Amygdala (tissue), 56 donors: ENCODE measurements at places on chromosomes 11 and 22.
A peak's percentile ranks its signal among the peaks of the same experiment; 100 is the strongest.

- DNase-seq: no peak
Observed at GRCh38 chr11:134642206-134642605, 230.2 kb upstream of the B3GAT1 start.

GRCh38 chr22:45212992-45213751 is 27.5 kb downstream of the KIAA0930 start:
- DNase-seq: peak; percentile 32

DNA sequence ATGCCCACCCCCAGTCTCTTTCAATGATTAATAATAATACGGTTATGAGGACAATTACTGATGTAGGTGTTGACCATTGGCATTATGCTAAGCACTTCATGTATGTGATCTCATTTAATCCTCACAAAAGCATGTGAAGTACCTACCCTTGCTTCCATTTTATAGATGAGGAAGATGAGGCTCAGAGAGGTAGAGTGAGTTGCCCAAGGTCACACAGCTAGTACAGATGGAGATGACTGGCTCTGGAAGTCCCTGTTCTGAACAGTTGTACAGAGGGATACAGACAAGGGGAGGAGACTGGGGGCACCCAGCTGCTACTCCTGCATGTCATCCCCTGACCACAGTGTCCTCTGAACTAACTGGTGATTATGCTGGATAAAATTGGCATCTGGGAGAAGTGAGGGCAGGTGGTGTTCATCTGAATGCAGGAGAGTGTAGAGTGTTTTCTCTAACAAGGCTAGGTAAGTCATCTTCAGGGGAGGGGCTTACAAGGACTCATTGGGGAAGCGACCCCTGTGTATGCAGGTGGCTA is 43.2 kb downstream of the KIAA1671 start:
- no peak for DNase-seq

GRCh38 chr22:18042685-18043084 is 18.3 kb upstream of the MICAL3 start:
- no peak for DNase-seq

GRCh38 chr11:2571598-2572281 is 126.9 kb downstream of the KCNQ1 start:
- DNase-seq: no peak

DNA sequence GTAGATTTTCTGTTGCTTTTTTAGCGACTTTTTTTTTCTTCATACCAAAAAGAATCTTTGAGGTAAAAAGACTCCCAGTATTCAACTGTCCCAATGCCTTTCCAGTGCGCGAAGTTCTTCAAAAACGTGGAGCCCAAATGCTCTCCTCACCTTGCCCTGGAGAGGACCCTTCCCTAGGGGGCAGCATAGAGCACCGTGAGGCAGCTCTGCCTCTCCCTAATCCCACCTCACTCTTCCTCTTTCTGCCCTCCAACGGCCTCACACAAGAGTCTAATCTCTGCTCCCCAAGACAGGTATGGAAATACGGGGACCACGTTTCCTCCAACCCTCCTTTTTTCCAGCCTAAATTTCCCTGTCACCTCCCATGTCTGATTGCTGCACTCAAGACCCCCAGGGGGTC is 117.5 kb upstream of the ALX4 start:
- no peak for DNase-seq

DNA sequence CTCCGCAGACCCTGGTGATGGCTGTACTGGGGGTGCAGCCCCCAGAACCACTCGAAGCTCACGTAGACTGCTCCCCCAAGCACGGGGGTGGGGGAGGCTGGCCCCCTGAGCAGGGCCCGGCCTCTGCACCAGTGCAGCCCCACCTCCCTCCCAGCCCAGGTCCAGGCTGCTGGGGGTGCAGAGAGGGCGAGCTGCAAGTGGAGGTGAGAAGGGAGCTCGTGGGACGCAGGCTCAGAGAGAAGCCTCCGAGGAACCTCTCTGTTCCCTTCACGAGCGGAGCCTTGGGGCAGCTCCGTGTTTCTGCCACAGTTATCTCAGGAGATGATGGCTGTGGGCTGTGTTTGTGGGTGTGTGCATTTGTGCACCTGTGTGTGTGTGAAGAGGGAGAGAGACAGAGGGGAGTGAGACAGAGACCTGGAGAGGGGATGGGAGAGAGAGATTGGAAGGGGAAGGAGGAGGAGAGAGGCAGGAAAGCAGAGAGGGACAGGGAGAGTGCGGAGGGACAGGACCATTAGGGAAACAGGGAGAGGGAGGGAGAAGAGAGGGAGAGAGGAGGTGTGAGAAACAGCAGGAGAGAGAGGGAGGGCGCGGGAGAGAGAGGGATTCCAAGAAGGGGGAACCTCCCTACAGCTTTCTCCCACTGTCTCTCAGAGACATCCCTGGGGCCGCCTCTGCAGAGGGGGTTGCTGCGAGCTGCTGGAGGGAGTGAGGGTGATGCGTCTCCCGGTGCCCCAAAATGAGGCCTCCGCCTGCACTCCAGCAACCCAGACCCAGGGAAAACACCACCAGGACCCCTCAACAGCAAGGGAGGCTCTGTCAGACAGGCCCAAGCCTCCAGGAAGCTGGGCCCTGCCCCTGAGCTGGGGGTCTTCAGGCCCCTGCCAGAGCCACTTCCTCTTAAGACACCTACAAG is 1488.6 kb downstream of the BRD1 start:
- no peak for DNase-seq

GRCh38 chr11:11579012-11579988 is 42.5 kb downstream of the GALNT18 start:
- no peak for DNase-seq

DNA sequence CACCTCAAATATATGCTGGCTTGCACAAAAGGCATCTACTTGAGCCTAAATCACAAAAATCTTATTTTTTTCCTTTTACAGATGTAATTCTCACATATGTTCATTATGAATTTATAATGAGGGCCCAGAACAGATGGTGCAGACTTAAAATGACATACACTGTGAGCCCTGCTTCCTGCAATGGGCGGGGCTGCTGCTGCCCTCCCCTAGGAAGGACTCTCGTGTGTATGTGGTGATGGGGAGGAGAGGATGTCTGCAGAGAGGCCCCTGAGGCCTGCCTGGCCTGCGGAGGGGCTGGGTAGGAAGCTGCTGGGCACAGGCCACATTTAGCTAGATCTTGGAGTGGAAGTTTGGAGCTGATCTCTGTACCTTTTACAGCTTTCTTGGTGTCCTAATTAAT is 233.4 kb upstream of the KIRREL3 start:
- DNase-seq: no peak

GRCh38 chr11:8192896-8193209 is 24.0 kb upstream of the RIC3 start:
- no peak for DNase-seq

GRCh38 chr11:96390488-96390792 is 627 bp downstream of the JRKL start:
- DNase-seq: no peak

GRCh38 chr11:118353084-118353710 is 6.2 kb upstream of the UBE4A start:
- DNase-seq: no peak

- DNase-seq: no peak
Observed at GRCh38 chr11:75233754-75234172, 6.8 kb upstream of the TPBGL start.

DNA sequence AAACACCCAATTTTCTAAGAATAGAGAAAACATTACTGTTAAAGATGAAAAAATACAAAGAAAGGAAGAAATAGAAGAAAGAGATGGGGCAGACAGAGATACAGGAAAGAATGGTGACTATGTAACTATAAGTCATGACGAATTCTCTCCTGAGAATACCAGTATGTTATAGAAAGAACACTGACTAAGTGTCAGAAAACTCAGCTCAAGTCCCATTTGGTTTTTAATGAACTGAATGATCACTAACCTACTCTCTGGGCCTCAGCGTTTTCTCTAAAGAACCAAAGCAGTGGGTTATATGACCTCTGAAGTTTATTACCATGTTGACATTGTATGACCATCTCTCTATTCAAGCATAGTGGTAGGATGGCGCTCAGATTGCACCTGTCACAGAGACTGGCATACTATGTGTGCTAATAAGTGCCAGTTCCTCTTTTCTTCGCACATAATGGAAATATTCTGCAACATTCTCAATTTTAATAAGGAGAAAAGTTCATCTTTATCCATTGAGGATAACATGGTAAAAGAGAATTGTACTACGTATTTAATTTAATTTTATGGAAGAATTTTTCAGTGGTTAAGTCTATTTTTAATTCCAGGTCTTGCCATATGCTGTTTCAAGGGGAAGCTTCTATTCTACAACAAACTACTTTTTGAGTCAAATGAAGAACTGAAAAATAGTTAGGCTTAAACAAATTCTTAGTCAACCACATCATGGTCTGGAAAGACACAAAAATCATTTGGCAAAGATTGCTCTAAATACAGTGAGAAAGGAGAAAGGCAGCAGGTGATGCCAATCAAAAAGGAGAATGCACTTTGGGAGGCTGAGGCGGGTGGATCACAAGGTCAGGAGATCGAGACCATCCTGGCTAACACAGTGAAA is 25.0 kb upstream of the EED start:
- DNase-seq: no peak

- DNase-seq: no peak
Observed at GRCh38 chr11:995752-996420, 40.6 kb downstream of the MUC6 start.

DNA sequence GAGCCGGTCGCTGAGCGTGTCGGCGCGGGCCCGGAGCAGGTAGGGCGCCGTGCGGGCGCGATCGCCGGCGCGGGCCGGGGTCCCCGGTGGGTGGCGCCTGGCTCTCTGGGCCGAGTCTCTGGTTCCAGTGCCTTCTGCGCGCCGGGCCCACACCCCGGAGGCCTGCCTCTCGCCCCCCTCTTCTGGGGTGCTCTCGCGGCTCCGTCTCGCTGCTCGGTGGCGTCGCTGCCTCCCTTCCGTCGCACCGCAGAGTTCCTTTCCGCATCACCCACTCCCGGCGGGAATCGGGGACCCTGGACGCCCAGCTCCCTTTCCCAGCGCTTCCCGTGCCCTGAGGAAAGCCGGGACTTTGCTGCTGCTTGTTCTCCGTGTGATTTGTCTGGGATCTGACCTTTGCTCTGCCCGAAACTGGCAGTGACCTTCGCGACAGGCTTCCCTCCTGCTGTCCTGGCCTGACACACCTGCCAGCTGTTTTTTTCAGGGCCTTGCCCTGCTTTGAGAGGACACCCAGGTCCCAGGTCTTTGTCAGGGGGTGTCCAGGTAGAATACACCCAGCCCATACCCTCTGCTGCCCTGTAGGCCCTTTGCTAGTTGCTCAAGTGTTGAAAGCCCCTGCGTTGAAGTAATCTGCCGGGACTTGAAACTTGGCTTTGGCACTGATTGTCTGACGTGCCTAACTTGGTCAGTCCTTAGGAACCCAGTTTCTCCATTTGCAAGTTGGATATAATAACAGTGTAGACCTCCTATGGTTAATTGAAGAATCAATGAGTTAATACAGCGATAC is 711 bp downstream of the FDX1 start:
- peak; percentile 29 for DNase-seq

GRCh38 chr22:28247136-28247535 is 328.1 kb upstream of the PITPNB start:
- DNase-seq: no peak

DNA sequence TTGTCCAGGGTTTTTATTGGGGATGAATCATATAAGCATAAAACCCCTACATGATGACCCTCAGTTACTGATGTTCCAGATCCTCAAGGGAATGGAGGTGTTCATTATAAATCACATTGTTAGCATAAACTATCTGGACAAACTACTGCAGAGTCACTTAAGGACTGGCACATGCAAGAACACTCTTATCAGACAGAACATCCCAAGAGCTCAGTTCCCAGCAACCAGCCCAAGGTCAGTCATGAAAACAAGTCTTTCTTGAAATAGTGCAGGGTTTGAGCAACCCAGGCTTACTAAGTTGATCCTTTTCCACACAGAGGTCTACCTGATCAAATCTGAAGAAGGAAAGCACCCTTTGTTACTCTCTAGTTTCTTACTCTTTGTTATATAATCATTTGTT is 13.5 kb upstream of the PTS start:
- no peak for DNase-seq

- no peak for DNase-seq
Observed at GRCh38 chr11:45468267-45468856, 182.2 kb upstream of the SYT13 start.

GRCh38 chr11:122746050-122746478 is 90.5 kb downstream of the UBASH3B start:
- DNase-seq: no peak

GRCh38 chr11:119340335-119341221 is at the start of gene C1QTNF5:
C1QTNF5 (minus strand) TSS chr11:119340883; CDS start chr11:119340397, 486 bp downstream.
- peak; percentile 52 for DNase-seq

DNA sequence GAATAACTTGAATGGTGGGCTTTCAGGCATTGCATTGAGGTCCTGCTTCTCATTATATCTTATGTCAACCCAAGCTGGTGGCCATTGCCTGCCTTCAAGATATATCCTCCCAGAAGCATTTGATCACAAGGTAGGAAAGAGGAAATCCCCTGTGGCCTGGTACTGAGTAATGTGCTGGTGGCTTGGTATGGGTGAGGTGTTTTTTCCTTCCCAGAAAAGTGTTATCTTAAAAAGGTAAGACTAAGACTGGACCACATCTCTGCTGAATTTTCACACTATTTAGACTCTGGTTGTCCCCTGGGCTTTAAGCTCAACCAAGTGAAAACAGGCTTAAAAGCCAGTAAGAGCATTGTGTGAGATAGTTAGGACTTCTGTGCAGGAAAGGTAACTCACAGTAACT is 3.7 kb downstream of the INSC start:
- DNase-seq: no peak

- no peak for DNase-seq
Observed at GRCh38 chr22:45268167-45268957, 16.4 kb upstream of the UPK3A start.

DNA sequence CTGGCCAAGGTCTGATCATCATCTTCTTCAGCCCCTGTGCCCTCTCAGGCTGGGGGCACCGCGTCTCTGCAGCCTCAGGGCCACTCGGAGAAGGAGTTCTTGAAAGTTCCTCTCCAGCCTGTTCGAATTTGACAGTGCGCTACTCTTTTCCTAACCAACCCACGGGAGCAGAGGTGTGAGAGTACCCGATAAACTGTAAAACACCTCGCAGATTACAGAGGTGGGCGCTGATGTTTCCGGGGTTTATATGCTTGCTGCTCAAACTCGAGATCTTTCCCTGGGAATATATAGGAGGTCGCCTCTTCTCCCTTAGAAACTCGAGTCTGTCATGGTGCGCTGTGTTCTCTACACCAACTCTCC is 515 bp downstream of the CTR9 start:
- no peak for DNase-seq

GRCh38 chr11:111331711-111332479 is 33.5 kb downstream of the POU2AF3 start:
- no peak for DNase-seq

GRCh38 chr11:109612496-109612895 is 190.5 kb downstream of the C11orf87 start:
- DNase-seq: no peak

DNA sequence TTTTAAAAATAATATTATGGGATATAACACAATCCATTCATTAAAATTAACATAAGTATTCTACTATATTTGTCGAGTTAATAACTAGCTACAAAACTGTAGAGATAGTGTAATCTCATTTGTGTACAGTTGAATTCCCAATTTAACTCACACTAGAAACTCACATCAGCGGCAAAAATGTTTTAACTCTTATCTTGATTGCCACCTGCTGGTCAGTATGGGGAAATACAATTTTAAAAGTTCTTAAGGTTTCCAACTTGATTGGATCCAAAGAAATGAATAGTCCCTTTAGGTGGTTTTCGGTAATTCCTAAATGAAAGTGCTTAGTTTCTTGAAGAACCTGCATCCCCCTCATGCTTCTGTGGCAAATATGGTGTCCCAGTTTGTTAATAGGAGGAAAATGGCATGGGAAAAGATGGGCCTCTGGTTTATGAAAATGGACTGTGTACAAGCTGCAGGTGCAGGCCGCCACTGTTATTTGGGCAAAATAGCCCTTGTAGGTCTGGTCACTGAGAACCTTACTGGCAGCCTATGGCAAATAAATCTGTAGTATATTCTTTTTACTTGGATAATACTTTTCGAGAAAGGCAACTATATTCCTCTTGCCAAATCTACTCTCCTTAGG is 33.7 kb upstream of the SLC17A6 start:
- DNase-seq: no peak
